ENCODE measurements at places on chromosomes 16 and 17. TPM values are rescaled to one million over a fixed set of nuclear protein-coding genes. Genes with fewer than 3 reads are reported as not detected.

The TMEM98 gene
- total RNA-seq = not detected

The DBNDD1 gene
- 0.55 TPM for total RNA-seq

The RPS15A gene
- total RNA-seq = 2,803 TPM

The CDC27 gene
- total RNA-seq = 94.4 TPM

The KRTAP17-1 gene
- total RNA-seq = not detected

The KRT17 gene
- total RNA-seq = not detected

All from activated naive CD4-positive, alpha-beta T cell treated with anti-CD3 and anti-CD28 coated beads, Interleukin-2, amount 10 ng/mL, durations not matched to agents 5 hours and 36 hours (primary cell).